Karpas-422 (cell line): ENCODE measurements at places on chromosomes 3 and 15. TPM values are rescaled to one million over a fixed set of nuclear protein-coding genes. Genes with fewer than 3 reads are reported as not detected.

DNA sequence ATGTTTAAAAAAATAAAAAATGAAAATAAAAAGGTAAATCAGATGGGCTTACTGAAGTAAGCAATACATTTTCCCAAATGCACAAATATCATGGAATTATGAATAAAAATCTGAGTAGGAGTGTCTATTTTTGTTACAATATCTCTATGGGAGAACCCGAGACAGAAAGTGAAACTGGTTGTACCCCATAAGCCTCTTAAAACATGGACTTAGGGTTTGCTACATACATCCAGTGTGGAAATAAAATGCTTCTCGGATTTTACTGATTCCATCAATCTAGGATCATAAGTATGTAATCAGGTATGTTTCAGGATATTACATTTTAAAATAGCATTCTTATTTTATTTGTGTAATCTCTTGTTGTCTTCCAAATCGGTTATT is 177.8 kb upstream of the CDIN1 start:
- no peak for DNase-seq

DNA sequence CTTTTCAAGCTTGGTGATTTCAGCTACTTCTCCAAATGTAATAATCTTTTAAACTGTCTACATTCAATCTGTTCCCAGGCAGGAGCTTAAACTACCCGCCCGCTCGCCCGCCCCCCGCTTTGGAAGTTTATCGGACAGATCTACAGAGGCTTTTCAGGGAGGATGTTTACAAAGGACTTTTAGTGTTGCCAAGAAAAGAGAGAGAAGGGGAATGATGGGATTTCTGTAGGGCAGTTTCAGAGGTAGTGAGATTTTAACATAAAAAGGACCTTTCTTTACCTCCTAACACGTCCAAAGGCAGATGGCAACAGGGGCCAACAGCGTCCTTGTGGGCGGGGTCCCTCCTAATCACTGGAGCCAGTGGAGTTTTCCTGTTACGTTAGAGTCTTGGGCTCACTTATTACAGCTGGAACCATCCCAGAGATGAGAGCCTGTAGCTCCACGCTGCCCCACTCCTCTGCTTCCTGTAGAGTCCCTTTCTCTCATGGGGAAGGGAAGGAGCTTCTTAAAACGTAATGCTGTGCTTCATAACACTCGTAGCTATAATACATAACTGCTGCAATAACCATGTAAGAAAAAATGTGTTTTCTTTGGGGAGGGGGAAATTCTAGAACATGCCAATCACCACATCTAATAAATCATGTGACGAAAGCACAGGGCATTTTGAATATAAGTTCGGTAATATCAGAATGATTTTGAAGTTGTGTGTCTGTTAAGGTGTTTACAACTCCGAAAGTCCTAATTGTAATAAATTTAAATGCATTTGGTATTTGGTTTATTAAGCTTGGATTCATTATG is 30.9 kb downstream of the HES1 start:
- no peak for DNase-seq

- DNase-seq: peak; percentile 85
These were observed 596 bp downstream of the PRKAR2A start for GRCh38 chr3:48847053-48847503.

Gene HERC2
- 47.4 and 58.7 TPM in 2 replicates for total RNA-seq
